Activated naive CD4-positive, alpha-beta T cell treated with anti-CD3 and anti-CD28 coated beads, Interleukin-2, amount 50 U/mL, for 72 hours (primary cell): ENCODE measurements at places on chromosomes 13 and 19. TPM values are rescaled to one million over a fixed set of nuclear protein-coding genes. Genes with fewer than 3 reads are reported as not detected.

DNA sequence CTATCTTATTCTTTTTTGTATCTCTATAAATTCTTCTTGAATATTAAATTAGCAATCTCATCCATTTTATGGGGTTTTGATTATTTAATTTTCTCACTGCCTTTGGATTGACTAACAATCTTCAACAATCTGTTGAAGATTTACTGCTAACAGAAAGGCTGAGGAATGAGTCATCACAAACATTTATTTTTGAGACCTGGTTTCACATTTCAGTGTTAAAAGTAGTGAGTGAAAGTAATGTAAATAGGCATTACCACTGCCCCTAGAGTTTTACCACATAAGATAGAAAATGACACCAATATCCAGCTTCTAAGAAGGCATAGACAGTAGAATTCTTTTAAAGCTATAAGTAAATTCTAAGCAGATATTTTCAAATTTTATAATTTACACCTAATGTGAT lies 472.8 kb downstream of the OLFM4 start:
- DNase-seq, result no peak

DNA sequence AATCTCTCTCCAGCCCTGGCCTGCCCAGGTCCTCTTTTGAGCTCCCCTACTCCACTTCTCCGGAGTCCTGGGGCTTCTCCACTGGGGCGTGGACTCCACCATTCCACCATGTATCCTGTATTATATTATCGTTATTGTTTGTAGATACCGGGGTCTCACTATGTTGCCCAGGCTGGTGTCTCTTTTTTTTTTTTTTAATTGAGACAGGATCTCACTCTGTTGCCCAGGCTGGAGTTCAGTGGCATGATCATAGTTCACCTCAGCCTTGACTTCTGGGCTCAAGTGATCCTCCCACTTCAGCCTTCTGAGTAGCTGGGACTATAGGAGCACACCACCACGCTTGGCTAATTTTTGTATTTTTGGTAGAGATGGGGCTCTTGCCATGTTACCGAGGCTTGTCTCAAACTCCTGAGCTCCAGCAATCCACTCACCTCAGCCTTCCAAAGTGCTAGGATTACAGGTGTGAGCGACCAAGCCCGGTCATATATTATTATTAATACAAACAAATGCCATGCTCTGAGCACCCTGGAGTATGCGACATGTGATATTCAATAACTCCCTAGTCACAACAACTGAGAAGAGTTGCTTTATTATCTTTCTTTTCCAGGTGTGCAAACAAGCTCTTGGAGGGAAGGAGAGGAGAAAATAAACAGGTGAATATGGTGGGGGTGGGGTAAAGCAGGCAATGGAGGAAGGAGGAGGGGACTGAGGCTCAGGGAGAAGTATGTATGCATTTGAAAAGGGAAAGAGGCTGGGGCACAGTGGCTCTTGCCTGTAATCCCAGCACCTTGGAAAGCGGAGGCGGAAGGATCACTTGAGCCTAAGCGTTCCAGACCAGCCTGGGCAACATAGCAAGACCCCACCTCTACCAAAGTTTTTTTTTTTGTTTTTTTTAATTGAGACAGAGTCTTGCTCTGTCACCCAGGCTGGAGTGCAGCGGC lies 2.8 kb upstream of the CERS4 start:
- no peak for DNase-seq

GRCh38 chr13:105395041-105395440 lies 1140.4 kb downstream of the EFNB2 start:
- DNase-seq, result no peak

- no peak for DNase-seq
Measured at GRCh38 chr19:4415352-4415751, 12.9 kb downstream of the CHAF1A start.

The KIR2DL1 gene
- not detected for total RNA-seq
